ENCODE measurements at places on chromosomes 13 and 19. TPM values are rescaled to one million over a fixed set of nuclear protein-coding genes. Genes with fewer than 3 reads are reported as not detected.

- no peaks in the 10 kb centered on the region for H3K36me3 ChIP-seq
- H3K4me1 ChIP-seq: no peaks in the 10 kb centered on the region
- no peak overlapping the region for H3K27ac ChIP-seq
These were observed 63.7 kb upstream of the SACS start for GRCh38 chr13:23497191-23497590.

DNA sequence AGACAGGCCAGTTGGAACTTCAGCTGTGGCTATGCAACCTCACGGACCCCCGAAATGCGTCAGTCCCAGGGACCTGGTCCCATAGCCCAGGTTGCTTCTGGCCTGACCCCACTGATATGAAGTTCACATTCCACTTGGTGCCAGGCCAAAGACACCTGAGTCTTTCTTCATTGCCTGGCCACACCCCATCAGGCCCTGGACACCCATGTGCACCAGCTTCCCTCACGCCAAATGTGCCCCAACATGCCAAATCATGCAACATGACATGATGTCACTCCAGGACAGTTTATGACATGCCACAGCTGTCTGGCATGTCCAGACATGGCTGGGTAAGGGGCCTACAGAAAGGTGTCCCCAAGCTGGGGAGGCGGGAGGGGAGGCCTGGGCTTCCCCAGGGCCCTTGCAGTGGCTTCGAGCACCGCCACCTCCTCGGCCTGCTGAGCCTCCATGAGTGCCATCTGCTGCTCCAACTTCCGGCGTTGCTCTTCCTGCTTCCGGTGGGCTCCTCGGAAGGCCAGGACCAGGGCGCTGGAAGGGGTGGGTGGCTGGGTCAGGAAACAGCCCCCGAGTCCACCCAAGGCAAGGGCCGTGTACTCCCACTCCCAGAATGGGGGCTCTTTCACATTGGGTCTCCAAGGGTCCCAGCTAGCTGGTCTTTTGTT lies 4.3 kb upstream of the NR2F6 start:
- no peaks in the 10 kb centered on the region for H3K36me3 ChIP-seq
- DNase-seq: no peak
- H3K4me3 ChIP-seq: no peak overlapping the region
- H3K27me3 ChIP-seq: peaks cover 2% of the 10 kb centered on the region
- peaks cover 5% of the 10 kb centered on the region for H3K4me1 ChIP-seq

- H3K36me3 ChIP-seq: no peaks in the 10 kb centered on the region
- H3K4me1 ChIP-seq: no peaks in the 10 kb centered on the region
These were observed 2101.7 kb upstream of the PCDH20 start for GRCh38 chr13:63517371-63517770.

DNA sequence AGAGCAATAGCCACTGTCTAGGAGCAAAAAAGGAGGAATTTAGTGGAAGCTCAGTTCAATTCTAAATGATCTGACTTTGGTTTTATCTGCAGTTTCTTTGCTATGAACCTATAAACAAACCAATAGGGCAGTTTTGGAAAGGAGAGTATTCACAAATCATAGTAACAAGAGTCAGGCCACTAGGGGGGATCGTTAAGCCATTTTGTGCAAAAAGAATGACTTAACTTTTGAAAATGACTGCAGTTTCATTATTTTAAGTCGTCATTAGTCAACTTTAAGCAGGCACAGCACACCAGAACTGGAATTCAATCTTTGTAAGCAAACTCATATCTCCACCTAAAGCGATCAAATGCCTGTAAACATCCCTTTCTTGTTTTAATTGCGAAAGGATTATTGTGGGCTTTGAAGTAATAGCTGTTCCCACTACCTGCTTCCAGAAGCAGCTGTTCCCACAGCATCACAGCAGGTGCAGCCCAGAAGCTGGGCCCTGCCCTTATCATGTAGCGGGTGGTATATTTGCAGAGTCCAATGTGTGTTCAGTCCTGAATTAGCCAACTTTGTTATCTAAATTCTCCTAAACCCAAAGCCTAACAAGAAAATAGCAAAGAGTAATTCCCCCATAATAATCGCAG lies 51.5 kb downstream of the SOX21 start:
- no peak overlapping the region for H3K27ac ChIP-seq
- H3K4me1 ChIP-seq: peaks cover 37% of the 10 kb centered on the region
- no peak overlapping the region for H3K4me3 ChIP-seq
- peaks cover 31% of the 10 kb centered on the region for H3K27me3 ChIP-seq

ATP4A gene
- not detected for total RNA-seq

C2CD4C gene
- total RNA-seq: 0.11 TPM

LHB gene
- total RNA-seq: 0.39 TPM
